Activated T-helper 17 cell treated with anti-CD3 and anti-CD28 coated beads, Interleukin-2, amount 50 U/mL, for 72 hours (primary cell): ENCODE measurements at places on chromosomes 16 and 17. TPM values are rescaled to one million over a fixed set of nuclear protein-coding genes. Genes with fewer than 3 reads are reported as not detected.

Gene ALG1
- 15.1 TPM for total RNA-seq

Gene CPHXL2
- not detected for total RNA-seq

Gene CHD9NB
- 1.4 TPM for total RNA-seq

Gene CFAP97D1
- not detected for total RNA-seq

Gene ASPA
- 0.05 TPM for total RNA-seq

Gene GLG1
- total RNA-seq, result 74.1 TPM

Gene PRRT2
- total RNA-seq, result 1.2 TPM

- no peak for ATAC-seq
Measured at GRCh38 chr16:59459806-59460205, 725.7 kb upstream of the GOT2 start.

DNA sequence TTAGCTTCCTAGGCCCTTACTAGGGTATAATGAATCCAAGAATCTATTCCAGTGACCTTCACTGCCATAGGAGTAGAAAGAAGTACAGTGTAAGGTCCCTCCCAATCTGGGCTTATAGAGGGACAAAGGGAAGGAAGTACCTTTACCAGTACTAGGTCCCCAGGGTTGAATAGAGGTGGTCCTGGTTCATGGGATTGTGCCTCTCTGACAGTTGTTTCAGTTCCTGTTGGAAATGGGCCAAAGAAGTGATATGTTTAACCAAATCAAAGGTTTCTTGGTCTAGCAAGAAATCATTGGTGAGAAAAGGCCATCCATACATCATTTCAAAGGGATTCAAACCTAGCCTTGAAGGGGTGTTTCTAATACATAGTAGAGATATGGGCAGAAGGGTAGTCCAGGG lies 16.0 kb upstream of the ZNHIT3 start:
- no peak for ATAC-seq

- ATAC-seq, result no peak
Measured at GRCh38 chr17:7431231-7431630, 2.6 kb downstream of the SPEM3 start.

DNA sequence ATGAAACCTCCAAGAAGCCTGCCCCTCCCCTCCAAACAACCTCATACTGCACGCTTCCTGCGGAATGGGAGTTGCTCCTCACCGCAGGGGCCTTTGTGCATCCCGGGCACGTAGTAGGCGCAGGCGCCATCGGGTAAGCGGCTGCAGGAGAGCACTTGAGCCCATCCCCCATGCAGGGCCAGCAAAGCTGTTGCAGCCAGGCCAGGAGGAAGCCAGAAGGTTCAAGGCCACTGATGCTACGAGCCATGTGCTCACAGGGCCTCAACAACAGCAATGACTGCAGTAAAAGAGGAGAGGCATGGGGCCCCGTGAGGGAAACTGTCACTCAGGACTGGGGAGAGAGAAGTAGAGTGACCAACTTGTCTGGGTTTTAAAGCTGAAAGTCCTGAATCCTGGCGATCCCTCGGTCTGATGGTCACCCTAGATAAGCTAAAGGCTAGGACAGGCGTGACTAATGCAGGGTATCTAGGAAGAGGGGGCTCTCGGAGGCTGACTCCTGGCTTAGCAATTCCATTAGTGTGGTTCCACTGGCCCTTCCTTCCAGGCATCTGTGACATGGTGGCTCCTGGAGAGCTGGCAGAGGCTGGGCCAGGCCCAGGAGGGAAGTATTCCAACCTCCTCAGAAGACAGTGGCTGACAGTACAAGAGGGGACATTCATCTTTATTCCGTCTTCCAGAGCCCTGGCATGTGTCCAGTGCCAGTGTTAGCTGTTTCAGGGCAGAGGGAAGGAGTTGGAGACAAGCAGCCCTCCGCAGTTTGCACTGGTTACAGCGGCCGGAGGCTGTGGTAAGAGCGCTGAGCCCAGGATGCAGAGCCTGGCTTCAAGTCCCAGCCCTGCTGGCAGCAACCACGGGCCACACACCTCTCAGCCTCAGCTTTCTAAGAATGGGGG lies 20.8 kb downstream of the GOSR2 start:
- peak; percentile 25 for ATAC-seq

DNA sequence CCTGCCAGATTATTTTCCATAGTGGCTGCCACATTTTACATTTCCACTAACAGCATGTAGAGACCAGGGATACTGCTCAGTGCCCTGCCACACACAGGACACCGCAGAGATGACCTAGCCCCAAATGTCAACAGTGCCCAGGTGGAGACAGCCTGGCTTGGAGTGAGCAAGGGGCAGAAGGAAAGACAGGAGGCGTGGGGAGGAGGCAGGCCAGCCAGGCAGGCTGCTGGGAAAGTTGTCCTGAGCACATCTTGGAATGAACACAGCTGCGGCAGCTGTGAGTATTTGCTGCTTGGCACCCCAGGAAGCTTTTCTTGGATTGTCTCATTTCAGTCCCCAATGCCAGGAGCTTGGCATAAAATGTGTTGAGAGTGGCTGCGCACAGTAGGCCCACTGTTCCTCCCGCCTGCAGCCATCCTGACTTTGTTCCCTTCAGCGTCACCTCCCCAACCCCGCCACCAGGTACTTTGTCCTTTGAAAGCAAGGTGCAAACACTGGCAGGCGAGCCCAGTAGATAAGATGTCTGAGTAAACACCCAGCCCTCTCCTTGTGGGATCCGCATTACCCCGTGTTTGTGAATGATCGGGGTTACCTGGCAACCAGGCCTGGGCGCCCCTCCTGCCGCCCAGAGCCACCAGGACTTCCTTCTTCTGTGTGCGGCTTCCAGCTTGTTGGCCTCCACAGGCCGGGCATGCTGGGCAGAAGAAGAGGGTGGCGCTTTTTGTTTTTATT lies 114.0 kb downstream of the CMIP start:
- no peak for ATAC-seq

- ATAC-seq, result peak; percentile 12
Measured at GRCh38 chr17:56675876-56676660, 82.6 kb downstream of the NOG start.

DNA sequence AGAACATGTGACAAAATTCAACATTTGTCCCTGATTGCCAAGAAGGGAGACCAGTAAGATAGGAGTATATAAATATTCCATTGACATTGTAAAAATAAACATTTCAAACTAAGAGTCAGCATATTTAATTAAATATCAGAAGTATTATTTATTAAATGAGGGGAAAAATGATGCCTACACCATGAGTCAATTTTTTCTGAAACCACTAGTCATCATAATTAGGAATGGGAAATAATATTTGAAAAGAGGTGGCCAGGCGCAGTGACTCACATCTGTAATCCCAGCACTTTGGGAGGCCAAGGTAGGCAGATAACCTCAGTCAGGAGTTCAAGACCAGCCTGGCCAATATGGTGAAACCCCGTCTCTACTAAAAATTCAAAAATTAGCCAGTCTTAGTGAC lies 2.1 kb downstream of the CMTM1 start:
- no peak for ATAC-seq

- no peak for ATAC-seq
Measured at GRCh38 chr17:41967921-41968578, 1.5 kb downstream of the CNP start.

DNA sequence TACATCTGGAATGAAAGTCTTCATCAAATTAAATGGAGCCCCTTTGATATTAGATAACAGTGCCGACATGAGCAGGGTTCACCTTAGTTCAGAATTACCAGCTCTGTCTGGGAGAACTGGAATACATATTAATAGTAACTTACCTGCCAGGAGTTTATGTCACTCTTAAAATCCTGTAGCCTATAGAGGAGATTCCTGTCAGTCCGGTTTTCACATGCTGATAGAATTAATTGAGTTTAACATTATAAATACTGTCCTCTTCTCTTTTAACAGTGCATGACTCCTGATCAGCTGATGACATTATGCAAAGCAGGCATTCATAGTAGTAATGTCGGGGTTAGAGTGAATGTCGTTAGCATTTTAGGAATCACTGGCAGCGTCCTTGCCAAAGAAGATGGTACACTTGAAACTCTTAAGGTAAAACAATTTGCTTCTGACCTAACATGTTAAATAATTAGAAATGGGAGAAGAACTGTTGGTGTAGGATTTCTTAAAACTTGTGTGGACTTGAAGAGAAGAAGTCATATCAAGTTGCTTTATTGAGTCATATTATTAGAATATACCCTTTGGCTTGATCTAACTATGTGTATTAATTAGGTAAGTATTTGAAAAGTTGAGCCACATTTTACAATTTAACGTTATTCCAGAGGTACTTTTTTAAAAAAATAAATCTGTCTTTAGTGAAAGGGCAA lies 34.3 kb downstream of the HEATR3 start:
- no peak for ATAC-seq

DNA sequence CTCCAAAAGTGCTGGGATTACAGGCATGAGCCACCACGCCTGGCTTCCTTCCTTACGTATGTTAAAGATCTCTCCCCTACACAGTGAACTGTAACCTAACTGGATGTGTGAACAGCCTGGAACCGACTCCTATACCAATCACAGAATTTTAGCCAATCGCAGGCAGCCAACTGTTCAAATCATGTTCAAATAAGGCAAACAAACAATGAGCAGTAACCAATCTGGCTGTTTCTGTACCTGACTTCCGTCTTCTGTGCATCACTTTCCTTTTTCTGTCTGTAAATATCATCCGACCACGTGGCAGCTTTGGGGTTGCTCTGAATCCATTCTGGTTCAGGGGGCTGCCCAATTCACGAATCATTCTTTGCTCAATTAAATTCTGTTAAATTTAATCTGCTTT lies 27.5 kb downstream of the TEKT5 start:
- ATAC-seq, result no peak

GRCh38 chr16:5026664-5027063 lies 7.1 kb downstream of the NAGPA start:
- no peak for ATAC-seq

GRCh38 chr17:45923511-45924268 lies 29.3 kb downstream of the MAPT start:
- no peak for ATAC-seq

GRCh38 chr17:77959126-77959925 lies 823 bp downstream of the TNRC6C start:
- no peak for ATAC-seq

GRCh38 chr17:70454908-70455307 lies 285.6 kb downstream of the KCNJ2 start:
- no peak for ATAC-seq

- no peak for ATAC-seq
Measured at GRCh38 chr16:54336631-54337204, 50.1 kb upstream of the IRX3 start.

GRCh38 chr16:83900571-83900970 lies 1.7 kb downstream of the MLYCD start:
- ATAC-seq, result no peak

- ATAC-seq, result no peak
Measured at GRCh38 chr17:2090804-2091534, 36.1 kb downstream of the HIC1 start.

DNA sequence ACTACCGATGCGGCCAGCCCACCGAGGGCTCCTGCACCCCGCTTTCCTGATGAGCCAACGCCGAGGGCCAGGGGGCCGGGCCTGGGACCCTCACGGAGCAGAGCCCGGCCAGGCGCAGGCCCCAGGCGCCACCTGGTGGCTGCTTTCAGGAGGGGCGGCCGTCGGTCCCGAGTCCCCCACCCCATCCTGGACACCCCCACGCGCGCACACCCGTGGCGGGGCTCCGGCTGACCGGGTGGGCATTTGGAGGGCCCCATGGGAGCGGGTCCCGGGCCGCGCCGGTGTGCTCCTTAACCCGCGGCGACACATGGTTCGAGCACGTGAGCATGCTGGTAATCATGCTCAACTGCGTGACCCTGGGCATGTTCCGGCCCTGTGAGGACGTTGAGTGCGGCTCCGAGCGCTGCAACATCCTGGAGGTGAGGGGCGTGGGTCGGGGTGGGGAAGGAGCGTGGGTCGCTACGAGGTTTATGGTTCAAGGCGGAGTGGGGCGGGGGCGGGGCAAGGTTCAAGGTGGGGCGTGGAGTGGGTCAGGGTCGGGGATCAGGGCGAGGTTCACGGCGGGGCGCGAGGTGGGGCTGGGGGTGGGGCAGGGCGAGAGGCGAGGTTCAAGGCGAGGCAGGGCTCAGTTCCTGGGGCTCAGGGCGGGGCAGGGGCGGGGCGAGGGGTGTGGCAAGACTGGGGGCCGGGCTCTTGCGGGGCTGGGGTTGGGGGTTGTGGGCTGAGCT lies 30.2 kb downstream of the TPSG1 start:
- ATAC-seq, result peak; percentile 34

DNA sequence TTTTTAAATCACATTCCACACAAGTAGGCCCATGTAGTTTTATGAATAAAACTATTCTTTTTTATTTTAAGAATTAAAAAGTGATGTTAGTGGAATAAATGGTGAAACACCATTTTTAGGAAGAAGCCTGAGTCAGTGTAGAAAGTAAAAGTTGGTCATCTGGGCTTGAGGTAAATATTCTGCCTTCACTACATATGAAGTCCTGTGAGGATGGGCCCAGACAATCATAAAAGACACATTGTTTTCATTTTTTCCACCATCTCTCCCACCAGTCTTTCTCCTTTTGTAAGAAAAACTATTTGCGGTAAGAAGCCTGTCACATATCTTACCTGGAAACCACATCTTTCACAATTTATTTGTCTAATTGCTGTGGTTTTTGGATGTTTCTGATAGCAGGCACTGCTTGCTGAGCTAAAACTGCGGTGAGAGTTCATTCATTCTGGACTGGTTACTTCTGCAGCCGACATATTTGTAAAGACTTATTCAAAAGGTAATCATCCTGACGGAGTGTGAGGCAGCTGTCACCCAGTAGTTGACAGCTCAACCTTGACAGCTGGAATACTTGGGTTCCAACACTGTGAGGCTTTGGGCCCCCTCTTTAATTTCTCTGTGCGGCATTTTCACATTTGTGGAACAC lies 10.6 kb upstream of the RFFL start:
- ATAC-seq, result peak; percentile 71
